ENCODE measurements at places on chromosomes 2 and 18.
A peak's percentile ranks its signal among the peaks of the same experiment; 100 is the strongest.

DNA sequence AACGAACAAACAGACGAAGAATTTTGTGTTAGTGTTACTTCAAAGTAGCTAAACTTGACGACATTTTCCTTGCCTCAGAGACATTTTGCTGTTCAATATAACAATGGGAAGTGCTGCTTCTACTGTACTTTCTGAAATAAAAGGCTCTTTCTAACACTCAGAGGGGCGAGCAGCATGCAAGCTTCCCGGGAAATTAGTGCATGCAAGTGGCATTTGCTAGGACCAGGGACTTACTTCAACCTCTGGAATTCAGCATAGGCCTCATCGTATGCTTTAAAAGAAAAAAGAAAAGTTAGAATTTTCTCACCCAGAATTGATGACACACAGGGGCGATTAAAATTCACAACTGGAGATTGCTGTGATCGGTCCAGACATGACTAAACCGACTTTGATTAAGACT, 62.5 kb upstream of the LPIN2 start:
- DNase-seq = no peak

DNA sequence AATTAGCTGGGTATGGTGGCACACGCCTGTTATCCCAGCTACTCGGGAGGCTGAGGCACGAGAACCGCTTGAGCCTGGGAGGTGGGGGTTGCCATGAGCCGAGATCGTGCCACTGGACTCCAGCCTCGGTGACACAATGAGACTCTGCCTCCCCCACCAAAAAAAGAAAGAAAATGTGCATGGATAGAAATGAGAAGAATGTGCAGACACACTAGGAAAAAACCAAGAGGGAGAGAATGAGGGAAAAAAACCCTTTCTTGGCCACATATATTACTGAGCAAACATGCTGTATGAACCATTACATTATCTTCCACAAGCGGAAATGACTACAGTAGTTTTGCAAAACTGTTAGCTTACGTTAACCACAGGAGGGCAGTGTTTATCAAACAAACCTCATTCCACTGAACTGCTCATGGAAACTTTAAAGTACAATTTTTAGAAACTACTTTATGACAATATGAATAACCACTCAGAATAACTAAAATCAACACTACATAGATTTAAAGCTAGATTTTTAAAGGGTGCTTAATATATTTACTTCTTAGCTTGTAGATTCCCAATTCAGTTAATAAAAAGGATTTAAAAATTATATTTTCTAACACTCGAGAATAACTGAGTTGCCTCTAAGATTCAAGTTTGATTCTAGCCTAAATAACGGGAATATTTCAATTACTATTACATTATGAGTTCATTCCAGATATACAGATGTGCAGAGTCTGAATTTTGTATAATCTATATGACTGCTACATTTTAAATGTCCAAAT, 26.4 kb downstream of the ASXL2 start:
- peak; percentile 7 for DNase-seq

GRCh38 chr2:36889795-36890194, 76.5 kb downstream of the STRN start:
- DNase-seq = no peak

DNA sequence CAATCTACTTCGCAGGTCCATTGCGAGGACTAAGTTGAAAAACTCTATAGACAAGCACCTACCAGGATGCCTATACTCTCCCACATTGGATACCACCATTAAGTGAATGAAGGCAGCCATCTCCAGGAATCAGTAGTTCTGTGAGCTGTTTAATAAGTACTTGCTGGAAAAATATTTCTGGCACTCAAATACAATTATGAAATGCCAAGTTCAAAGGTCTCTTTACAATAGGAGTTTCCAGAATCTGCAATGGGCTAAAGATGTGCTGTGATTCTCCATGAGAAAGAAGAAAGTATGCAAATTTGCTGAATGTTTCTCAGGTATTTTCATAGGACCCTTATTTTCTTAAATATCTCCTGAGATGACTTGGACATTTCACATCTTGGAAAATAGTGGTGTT, 103.0 kb downstream of the AP1S3 start:
- no peak for DNase-seq

- no peak for DNase-seq
These were observed 11.4 kb downstream of the MROH2A start for GRCh38 chr2:233789554-233789953.

- DNase-seq = peak; percentile 38
These were observed 20.2 kb upstream of the PAX3 start for GRCh38 chr2:222318712-222319585.

DNA sequence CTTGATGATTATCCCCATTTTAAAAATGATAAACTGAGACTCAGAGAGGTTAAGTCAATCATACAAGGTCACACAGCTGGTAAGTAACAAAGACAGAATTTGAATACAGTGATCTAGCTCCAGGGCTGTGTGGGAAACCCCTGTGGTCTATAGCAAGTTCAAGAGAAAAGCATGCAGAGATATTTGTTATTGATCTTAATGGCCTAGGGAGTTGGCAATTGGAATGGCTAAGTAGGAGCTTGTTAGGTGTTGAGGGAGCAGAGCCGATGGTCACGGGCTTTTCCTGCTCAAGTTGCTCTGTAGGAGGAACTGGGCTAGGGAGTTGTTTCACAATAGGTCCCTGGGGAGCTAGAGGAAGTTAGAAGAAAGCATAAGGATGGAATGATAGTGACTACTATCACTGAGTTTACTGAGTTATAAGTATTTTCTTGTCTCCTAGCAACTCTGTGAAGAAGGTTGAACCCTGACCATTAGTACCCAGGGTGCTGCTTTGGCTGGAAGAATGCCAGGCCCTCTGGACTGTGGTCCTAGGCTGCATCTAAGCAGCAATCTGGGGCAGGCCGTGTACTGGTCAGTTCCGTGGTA, 30.0 kb downstream of the RNF125 start:
- no peak for DNase-seq

DNA sequence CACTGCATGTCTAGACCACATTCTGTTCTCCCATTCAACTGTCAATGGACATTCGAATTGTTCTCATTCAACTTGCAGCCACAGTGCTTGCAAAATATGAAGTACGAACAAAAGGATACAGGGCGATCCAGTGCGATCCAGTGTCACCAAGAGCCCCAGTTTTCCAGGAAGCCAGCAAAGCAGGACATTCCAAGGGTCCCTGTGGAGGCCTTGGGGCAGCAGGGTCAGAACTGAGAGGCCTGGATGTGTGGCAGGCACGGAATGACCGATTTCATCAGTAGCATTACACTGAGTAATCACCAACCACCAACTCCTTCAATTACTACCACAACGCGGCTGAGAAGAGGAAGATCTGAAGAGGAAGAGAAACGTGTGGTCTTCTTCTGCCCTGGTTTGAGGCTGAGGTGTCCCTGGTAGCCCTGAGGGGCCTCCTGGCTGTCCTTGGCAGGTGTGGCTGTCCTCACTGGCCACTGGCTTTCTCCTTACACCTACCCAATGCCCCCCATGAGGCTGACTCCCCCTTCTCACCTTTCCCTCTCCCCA, 172.7 kb upstream of the FHL2 start:
- no peak for DNase-seq

DNA sequence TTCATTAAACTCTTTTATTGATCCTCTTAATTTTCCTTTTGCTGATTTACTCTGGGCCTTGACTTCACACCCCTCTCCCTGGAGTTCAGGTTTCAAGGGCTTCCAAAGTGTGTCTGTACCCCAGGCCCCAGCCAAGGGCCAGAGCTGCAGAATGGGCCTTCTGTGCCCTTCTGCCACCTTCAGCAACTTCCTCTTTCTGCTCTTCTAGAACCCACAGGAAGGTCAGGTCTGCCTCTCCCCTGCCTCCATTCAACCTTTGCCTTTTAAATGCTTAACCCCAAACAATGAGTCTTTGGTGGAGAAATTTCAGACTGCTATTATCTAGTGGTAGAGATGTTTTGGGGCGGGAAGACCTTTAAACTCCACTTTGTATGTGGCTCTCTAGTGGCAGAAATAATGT, 63.1 kb downstream of the TSN start:
- DNase-seq = no peak

DNA sequence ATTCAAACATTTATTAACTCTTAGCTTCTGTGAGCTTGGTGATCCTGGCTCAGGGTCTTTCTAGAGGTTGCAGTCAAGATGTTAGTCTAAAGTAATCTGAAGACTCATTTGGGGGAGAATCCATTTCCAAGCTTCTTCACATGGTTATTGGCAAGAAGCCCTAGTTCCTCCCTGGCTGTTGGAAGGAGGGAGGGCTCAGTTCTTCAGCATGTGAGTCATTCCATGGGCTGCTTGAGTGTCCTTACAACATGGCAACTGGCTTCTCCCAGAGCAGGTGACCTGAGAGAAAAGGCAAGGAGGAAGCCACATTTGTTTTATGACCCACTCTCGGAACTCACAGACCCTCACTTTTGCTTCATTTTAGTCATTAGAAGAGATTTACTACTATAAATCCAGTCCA, 10.6 kb upstream of the C2orf74 start:
- no peak for DNase-seq

DNA sequence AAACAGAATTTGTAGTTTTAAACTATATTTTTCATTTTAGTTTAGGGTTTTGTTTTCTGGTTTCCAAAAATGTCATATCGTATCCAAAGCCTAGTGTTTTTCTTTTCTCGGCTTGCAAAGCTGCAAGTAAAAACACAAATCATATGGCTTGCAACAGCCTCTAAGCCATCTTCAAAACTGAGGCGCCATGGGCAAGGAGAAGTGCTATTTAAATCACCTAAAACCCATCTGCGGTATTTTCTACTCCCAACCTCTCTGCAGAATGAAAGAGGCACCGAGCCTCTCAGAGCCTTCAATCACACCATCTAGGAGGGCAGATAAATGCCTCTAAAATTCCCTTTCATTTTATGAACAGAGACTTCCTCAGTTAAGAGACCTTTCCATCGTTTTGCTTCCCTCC, 25.2 kb downstream of the FECH start:
- DNase-seq = no peak

DNA sequence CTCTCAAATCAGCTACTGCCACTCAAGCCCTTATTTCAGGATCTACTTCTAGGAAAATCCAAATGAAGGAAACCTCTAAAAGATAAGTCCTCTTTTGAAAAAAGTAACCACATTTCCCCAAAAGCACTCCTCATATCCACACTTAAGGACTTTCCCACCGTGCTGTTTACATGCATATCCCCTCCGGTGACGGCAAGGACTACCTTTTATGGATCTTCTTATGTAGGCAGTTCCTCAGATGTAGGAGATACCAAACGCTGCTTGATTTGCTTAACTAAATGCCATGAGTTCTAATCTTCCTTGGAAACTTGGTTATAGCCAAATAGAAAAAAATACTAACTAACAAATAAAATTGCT, 6.9 kb upstream of the TMEM87B start:
- DNase-seq = no peak

GRCh38 chr2:231222318-231223000, 24.0 kb downstream of the ARMC9 start:
- no peak for DNase-seq

DNA sequence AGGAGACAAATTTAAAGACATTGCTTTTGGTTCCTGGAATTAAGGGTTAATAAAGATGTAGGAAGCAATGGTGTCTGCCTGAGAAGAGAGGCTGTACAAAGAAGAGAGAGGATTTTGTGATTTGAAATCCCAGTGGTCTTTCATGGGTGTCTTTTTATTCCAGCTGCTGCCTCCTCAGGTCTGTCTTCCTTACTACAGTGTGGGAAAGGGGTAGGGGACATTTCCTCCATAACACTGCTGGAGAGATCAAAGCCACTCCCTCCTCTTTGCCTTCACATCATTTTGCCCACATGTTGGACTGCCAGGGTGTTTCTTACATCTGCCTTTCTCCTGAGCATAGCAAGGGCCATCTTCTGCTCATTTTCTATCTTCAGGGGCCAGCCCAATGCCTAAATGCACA, 348.5 kb downstream of the EN1 start:
- no peak for DNase-seq

DNA sequence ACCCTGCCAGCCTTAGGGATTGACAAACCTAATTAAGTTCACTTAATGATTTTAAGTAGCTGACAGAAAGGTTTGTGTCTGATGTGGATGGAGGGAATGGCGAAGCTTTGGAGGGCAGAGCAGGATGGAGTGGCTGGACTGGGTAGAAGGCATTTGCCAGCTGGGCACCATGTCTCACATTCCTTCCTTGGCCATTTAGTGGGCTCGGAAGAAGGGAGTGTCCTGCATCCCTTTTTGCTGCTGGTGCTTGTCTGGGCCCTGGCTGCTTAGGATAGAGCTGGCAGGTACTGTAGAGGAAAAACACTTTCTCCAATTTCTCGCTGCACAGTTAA, 166.7 kb downstream of the CLIP4 start:
- no peak for DNase-seq

GRCh38 chr2:11566383-11566782, 32.5 kb downstream of the GREB1 start:
- no peak for DNase-seq

- DNase-seq = no peak
These were observed 256.1 kb downstream of the NDUFA10 start for GRCh38 chr2:239768907-239769553.

DNA sequence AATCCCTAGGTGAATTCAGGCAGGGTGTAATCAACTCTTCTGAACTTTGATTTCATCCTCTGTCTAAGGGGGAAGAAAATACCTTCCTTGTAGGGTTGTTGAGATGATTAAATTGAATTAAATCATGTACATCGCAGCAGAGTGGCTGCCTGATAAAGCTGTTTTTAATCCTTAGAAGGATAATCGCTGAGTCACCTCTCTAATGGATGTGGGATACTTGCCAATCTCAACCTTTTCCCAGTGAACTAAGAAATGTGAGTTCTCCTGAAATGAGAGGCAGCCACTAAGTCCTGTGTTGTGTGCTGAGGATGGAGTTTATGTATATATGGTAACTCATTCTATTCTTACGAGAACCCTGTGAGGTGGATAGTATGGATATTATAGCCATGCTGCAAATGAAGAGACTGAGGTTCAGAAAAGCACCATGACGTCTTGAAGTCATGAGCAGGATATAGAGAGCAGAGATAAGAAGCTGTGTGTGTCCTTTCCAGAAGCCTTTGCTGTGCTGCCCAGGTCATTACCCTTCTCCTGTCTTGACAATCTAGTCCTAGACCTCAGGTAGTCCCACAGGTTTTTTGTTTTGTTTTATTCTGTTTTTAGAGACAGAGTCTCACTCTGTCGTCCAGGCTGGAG, 93.3 kb downstream of the HNRNPLL start:
- DNase-seq = no peak

DNA sequence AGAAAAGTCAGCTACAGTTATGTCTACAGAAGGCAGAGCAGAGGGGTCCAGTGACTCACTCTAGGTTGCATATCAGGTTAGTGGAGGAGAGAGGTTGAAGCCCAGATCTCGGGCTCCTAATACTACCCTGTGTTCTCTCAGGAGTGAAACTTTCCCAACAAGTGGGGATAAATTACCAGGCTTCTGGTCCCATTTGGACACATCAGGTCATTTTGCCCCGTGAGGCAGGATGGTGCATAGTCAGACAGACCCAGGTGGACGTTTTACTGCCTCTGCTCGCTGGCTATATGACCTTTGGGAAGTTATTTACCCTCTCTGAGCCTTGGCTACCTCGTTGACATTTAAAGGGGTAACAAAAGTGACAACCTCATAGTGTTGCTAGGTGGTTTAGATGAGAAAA, 128.0 kb upstream of the REV1 start:
- DNase-seq = no peak

- no peak for DNase-seq
These were observed 118.7 kb downstream of the LYPD6B start for GRCh38 chr2:149156971-149157740.
